ENCODE measurements at places on chromosomes 13 and 19.

DNA sequence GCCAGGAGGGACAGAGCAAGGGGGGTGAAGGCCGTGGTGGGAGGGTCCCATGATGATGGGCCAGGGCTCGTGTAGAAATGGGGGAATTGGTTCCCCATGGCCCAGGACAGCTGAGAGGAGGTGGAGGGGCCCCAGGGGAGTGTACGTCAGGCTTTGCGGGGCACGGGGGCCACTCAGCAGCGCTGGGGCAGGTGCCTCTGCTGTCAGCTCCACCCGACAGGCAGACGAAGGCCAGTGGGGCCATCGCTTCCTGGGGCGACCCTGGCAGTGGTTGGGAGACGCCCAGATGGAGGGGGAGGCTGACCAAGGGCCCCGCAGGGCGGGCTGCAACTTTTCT lies 1.9 kb upstream of the TEKTIP1 start:
- DNase-seq: no peak

DNA sequence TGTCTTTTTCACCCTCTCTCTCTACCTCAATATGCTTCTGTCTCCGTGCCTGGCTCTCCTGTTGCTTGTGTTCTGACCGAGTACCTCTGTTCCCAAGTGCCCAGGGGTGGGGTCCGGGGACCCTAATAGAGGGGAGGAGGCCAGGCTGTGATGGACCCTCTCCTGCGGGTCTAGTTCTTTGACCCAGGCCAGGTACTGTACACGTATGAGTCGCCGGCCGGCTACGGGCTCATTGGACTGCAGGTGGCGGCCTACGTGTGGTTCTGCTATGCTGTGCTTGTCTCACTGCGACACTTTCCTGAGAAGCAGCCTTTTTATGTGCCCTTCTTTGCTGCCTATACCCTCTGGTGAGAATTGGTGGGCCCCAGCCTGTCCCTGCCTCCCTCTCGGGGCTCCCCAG lies 4.4 kb downstream of the TMEM145 start:
- no peak for DNase-seq

DNA sequence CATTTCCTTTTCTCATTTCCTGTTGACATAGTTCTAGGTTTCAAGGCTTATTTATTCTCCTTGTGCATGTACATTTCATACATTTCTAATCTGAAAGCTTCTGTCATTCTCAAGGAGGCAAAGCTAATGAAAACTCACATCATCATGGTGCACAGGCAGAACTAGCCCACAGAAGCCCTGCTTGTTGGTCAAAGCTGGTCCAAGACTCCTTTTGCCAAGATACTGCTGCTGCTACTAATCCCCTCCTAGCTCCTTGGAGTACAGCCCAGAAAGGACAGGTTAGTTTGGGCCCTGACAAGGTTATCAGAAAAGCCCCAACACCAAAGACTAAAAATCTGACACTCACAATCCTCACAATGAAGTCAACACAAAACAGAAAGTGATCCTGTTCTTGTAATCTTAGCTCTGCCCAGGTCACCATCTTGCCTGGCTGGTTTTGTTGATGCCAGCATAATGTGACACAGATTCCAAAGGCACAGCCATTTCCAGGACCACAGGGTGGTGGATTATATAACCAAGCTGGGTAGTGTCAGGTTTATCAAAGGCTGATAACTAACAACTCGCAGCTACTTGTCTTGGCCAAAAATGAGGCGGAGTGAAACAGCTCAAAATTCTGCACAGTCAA lies 417.4 kb downstream of the NDFIP2 start:
- no peak for DNase-seq

GRCh38 chr13:54637366-54637765 lies 1608.8 kb downstream of the OLFM4 start:
- no peak for DNase-seq

DNA sequence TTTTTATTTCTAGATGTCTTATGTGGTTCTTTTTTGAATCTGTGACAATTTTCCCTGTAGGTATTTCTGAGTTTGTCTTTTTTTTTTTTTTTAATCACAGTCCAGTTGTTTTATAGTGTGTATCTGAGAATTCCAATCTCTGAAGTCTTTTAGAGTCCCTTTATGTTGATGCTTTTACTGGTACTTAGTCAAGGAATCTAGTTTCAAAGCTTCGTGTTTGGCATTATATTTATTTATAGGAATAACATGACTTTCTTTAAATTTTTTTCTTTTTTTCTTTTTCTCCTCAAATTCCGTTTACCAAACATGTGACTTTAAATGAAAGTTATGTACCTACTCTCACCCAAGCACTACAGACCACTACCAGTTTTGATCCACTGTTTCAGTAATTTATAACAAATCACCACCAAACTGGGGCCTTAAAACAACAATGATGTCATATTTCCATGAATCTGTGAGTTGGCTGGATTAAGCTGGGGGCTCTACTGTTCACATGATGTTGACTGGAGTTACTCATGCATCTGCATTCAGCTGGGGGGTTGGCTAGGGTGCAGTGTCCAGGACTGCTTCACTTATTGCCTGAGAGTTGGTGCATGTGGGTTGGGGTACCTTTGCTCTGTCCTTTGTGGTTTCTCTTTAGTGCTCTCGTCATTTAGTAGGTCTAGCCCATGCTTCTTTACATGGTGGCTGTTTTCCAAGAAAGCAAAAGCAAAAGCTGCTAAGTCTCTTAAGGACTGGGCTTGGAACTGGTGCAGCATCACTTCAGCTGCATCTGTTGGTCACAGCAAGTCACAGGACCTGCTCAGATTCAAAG lies 22.3 kb downstream of the KCTD4 start:
- DNase-seq: no peak

DNA sequence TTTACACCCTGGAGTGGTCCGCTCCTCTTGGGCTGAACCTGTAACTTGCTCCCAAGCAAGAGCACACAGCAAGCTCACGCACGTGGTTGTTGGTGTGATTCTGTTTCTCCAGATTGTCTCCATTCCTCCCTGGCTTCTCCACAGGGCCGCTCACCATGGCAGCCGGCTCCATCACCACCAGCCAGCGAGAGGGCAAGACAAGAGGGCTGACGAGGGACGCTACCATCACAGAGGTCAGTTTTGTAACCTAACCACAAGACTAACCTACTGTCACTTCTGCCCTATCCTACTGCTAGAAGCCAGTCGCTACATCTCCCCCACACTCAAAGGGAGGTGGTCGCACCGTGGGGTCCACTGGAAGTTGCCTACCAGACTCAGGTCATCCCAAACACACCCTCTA lies 4.6 kb upstream of the GP6 start:
- DNase-seq: no peak

GRCh38 chr19:4369109-4369887 lies 25.9 kb downstream of the MPND start:
- DNase-seq: peak; percentile 60

DNA sequence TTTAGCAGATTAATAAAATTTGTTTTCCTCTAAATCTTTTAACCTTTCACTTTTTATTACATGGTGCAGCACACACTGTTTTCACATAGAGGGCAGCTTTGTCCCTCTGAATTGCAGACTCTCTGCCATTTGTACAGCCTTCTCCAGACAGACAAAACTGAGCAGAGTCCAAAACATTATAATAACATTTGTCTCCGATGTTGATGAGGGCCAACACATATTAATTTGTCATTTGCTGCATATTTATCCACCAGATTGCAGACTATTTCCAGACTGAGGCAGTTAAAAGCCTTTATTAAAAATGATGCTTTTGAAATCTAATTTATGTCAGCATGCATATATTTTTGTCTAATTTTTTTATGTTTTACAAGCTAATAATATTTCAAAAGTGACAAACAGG lies 1251.9 kb upstream of the SLC10A2 start:
- no peak for DNase-seq

DNA sequence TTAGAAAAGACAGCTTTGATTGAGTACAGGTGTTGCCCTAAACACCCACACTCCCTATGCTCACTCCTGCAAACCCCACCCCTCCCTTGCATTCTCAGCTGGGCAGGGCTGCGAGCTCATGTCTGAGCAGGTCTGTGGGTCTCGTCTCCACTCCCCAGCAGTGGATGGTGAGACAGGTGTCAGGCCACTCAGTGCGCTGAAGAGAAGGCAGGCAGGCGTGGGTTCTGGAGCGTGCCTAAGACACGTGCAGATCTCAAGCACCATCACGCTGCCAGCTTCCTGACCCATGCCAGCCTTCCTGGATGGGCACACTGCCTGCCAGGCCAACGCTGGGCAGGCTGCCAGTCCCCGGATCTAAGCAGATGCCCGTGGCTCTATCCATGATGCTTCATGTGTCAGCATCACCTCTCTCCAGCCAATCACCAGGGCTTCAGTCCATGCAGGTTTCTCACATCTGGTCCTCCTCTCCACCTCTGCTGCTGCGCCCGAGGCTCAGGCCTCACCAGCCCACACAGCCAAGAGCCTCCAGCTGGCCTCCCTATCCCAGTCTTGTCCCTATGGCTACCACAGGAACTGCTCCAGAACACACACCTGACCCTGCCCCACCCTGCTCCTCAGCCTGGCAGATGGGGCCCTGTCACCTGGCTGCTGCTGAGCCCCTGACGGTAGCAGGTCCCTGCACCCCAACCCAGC lies 42.6 kb downstream of the EPS15L1 start:
- no peak for DNase-seq

DNA sequence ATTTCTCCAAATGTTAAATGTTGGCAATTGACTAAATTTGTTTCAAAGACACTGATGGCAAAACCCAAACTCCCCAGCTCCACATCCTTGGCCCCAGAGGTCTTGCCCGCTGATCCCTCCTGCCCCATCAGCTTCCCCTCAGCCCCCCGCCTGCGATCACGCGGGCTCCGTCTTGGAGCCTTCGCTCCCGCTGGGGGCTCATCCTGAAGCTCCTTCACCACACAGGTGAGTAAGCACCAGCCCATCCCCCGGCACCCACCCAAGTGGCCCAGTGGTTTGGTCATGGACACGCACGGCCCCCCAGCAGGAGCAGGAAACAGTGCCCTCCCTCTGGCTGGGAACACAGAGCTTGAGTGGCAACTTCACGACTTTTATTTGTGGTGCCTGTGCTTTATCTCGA lies 14.9 kb downstream of the EPS8L1 start:
- DNase-seq: no peak

- DNase-seq: no peak
Observed at GRCh38 chr19:48614436-48615230, at the start of gene FAM83E. TSS of gene FAM83E (minus strand) at chr19:48615076. CDS start at chr19:48613372, 1,704 bp downstream.

- no peak for DNase-seq
Observed at GRCh38 chr19:47593860-47594259, 15.1 kb upstream of the BICRA start.

- peak; percentile 52 for DNase-seq
Observed at GRCh38 chr19:16382775-16383543, 58.3 kb downstream of the KLF2 start.

DNA sequence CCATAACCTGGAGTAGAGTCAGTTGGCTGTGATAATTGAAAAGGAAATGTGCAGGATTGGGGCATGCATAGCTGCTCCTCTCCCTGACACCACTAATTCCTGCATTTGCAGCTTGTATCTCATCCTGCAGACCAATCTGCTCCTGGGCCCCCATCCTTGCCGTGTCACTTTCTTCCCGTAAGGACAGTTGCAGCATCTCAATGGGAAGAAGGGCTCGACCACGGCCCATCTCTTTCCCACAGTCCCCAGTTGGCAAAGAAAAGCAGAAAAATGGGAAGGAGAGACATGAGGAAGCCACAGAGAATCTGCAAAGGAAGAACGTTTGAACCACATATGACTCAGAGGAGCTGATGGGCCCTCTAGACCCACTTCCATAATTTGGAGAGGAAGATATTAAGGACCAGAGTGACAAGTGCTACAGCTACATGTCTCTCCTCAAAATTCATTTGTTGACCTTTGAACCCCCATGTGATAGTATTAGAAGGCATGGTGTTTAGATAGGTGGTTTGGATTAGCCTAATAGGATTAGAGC lies 1.8 kb upstream of the SIGLEC12 start:
- DNase-seq: no peak

DNA sequence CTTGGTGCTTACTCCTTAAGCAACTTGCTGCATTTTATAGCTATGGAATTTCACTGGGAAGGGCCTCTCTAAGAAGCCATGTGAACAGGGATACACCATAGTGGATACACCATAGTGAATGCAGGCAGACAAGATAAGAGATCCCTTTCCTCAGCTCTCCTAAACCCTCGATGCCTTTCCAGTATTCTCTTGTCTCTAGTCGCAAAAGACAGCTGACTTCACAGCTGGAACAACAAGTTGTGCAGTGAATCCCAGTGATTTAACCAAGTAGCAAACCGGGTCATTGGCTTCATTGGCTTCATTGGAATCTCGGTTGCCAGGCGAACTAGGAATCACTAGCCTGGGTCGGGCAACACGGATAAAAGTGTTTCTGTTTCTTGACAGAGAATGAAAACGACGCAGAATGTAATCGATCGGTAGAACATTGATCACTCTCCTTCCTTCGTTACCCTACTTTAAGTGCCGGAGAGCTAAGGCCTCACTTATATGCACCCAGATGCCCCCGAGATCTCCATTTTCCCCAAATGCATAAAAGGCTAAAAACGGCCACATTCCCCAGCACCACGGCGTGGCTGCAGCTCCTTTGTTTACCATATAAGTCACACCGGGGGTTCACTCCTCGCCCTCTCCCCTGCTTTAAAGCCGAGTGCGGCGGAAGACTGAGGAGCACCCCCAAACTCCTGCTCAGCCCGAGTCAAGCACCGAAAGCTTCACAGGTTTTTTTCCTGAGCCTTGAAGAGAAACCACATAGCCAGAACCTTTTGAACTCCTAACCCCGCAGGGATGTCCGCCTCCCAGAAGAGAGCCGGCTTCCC lies 674 bp downstream of the TRPC4 start:
- no peak for DNase-seq
